Neural progenitor cell (in vitro differentiated cells): ENCODE measurements at places on chromosomes 7 and 10.

GRCh38 chr7:129225931-129226572 is 1.2 kb downstream of the AHCYL2 start:
- DNase-seq, result peak; percentile 39

GRCh38 chr10:91642831-91643692 is 10.2 kb upstream of the PPP1R3C start:
- DNase-seq, result no peak

- peak; percentile 43 for DNase-seq
These were observed 81.1 kb upstream of the PRKG1 start for GRCh38 chr10:50992972-50993766.

GRCh38 chr7:104901240-104901619 is 112.8 kb upstream of the KMT2E start:
- DNase-seq, result no peak

- no peak for DNase-seq
These were observed 38.3 kb upstream of the PDCD4 start for GRCh38 chr10:110833234-110833940.

- DNase-seq, result no peak
These were observed 11.7 kb downstream of the PRF1 start for GRCh38 chr10:70590655-70591416.

GRCh38 chr7:3937605-3938004 is 636.6 kb downstream of the SDK1 start:
- DNase-seq, result no peak

DNA sequence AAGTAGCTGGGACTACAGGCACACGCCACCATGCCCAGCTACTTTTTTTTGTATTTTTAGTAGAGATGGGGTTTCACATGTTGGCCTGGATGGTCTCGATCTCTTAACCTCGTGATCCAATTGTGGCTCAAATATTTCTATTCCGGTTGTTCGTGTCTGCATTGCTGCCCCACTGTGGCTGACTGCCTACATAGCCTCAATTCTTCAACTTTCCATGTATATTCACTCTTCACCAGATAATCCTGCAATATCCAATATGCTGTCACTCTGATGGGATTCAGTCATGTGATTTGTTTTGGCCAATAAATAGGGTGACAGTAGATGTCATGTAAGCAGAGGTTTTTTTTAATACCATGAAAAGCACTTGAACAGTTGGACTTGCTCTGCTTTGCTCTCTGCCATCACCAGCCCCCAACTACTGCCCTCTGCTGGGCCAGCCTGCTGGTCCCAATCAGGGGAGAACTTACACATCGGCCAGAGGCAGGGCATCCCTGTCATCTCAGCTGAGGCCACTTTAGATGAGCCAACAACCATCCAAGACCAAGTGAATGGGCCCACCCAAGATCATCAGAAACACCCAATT is 56.7 kb downstream of the NSUN6 start:
- peak; percentile 36 for DNase-seq

DNA sequence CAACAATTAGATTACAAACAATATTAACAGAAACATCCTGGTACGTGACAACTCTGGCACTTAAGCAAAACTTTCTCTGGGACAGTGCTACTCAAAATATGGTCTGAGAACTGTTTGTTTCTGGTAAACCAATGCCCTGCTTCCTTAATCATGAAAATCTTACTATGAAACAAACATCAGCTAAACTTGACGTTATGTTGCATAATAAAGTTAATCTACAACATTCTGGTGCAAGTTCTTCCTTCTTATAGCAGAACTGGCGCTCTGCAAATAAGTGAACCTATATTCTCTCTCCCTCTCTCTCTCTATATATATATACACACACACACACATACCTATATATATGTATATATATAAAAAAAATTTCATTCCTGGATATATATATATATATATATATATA is 7.8 kb downstream of the C7orf33 start:
- DNase-seq, result no peak

DNA sequence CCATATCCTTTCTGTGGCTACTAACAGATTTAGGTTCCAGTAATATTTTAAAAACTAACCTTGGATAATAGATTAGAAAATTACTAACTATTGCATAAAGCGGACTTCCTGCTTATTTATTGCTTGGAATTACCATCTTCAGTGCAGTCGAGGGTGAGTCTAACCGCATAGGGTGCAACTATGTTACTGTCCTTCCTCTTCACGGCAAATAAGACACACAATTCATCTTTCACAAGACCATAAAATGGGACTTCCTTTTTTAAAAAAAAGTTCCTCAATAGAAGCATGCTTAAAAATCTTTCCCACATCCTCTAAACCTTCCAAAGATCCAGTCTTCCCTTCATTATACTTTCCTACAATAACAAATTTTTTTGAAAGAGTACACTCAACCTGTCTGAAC is 2.1 kb downstream of the SLC25A40 start:
- DNase-seq, result no peak

DNA sequence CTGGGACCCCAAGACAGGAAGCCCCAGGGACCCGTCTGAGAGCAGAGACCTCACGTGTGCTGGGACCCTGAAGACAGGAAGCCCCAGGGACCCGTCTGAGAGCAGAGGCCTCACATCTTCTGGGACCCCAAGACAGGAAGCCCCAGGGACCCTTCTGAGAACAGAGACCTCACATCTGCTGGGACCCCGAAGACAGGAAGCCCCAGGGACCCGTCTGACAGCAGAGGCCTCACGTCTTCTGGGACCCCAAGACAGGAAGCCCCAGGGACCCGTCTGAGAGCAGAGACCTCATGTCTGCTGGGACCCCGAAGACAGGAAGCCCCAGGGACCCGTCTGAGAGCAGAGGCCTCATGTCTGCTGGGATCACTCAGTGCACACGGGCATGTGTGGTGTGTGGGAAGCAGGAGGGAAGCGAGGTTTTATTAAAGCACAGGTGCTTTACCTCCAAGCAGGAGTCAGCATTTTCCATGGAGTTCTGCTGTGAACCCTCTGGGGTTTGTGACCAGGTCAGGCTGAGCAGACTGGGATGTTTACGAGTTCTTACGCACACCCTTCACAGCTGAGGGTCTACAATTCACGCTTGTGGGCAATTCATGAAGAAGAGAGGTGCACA is 590.6 kb downstream of the DNAJB6 start:
- DNase-seq, result no peak

- no peak for DNase-seq
These were observed 105.9 kb downstream of the GPR26 start for GRCh38 chr10:123771877-123772644.

DNA sequence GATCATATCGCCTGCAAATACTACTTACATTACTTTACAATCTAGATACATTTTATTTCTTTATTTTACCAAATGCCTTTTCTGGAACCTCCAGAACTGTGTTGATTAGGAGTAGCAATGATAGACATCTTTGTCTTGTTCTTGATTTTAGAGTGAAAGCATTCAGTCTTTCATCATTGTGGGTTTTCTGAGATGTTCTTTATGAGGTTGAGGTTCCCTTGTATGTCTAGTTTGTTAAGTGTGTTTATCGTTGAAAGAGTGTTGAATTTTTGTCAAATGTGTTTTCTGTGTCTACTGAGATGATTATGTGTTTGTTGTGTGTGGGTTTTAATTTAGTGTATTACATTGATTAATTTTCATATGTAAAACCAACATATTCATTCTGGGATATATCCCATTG is 17.1 kb downstream of the SEPTIN7 start:
- no peak for DNase-seq

GRCh38 chr10:101061624-101062231 is at the start of gene KAZALD1:
KAZALD1 (plus strand) TSS chr10:101061989; CDS start chr10:101062593, 604 bp downstream.
- DNase-seq, result peak; percentile 86

GRCh38 chr10:69070951-69071350 is 17.0 kb upstream of the SRGN start:
- DNase-seq, result no peak

DNA sequence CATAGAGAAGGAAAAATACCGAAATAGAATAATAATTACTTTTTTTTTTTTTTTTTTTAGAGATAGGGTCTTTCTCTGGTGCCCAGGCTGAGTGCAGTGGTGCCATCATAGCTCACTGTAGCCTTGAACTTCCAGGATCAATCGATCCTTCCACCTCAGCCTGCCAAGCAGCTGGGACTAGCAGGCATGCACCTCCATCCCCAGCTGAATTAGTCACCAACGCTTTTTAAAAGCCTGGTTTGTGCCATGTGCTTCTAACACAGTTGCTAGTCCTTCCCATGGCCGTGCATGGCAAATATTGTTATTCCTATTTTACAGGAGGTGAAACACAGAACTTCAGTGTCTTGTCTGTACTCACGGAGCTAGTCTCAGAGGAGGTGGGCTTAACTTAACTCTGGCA is 23.2 kb downstream of the LYZL2 start:
- DNase-seq, result no peak

DNA sequence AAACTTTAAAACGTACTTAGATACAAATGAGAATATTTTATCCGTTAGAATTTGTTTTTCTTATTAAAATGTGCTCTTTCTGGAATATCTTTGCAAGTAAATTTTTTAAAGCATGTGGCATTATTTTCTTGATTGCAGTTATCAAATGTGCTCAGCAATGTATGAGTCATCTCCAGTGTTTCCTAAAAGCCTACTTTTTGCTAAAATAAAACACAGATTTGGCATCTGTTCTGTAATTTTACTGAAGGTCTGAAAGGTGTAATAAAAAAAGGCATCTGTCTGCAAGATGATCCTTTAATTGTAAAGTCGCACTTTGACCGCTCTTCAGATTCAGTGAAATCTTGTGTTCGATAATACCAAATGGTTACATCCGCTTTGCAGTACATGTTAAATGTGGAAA is 3.4 kb downstream of the GNAT3 start:
- no peak for DNase-seq

DNA sequence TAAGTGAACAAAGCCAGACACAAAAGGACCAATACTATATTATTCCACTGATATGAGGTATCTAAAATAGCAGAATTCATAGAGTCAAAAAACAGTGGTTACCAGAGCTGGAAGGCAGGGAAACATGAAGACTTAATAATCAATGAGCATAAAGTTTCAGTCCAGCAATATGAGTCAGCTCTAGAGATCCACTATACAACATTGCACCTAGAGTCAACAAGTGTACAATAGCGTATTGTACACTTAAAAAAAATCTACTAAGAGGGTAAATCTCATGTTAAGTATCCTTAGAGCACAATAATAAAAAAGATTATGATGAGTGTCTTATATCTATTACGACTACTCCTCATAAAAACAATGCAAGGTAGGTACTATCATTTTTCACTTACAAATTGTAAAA is 36.1 kb downstream of the C10orf90 start:
- DNase-seq, result no peak

- DNase-seq, result no peak
These were observed 158.2 kb downstream of the ADARB2 start for GRCh38 chr10:1579141-1579491.

DNA sequence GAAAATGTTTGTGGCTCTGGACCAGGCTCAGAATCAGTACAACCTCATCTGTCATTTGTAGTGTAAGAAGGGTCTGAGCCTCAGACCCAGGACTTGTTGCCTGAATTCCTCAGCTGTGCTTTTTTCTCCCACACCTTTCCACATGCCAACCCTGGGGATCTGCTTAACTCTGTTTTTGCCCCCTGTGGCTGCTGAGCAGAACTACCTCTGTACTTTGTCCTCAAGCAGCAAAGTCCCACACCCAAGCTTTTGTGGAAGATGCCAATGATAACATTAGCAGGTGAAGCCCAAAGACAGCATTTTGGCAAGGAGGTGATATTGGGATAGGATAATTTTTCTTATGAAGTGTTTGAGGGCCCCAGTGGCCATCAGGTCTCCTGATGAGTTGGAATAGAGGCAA is 5.8 kb upstream of the CYP2C18 start:
- DNase-seq, result peak; percentile 25

GRCh38 chr10:76583711-76584161 is 1053.9 kb downstream of the KCNMA1 start:
- peak; percentile 3 for DNase-seq

- DNase-seq, result peak; percentile 63
These were observed 15.2 kb downstream of the FAM20C start for GRCh38 chr7:207418-208129.

- DNase-seq, result no peak
These were observed 7.4 kb downstream of the POLR1F start for GRCh38 chr7:19701471-19701870.

DNA sequence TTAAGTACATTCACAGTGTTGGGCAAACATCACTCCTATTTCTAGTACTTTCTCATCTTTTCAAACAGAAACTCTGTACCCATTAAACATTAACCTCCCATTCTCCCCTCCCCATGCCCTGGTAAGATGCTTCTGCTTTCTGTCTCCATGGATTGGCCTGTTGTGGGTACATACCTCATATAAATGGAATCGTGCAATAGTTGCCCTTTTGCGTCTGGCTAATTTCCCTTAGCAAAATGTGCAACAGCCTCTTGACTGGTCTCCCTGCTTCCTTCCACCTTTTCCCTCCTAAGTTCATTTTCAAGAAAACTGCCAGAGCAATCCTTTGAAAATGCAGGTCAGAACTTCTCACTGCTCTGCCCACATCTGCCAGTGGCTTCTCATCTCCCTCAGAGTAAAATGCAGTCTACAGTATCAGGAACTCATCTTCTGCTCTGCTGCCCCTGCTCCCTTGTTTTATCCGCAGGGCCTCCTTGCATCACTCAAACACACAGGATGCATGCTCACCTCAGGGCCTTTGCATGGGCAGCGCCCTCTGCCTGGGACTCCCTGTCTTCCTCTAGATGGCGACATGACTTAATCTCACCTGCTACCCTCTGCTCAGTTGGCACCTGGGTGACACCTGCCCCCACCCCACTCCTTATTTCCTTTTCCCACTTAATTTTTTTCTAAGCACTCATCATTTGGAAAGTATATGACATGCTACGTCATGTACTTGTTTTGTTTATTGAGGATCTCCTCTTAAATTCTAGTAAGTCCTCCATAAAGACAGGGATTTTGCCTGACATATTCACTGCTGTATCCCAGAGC is 44.3 kb upstream of the ECHDC3 start:
- DNase-seq, result no peak

- DNase-seq, result no peak
These were observed 374.8 kb upstream of the KIAA1217 start for GRCh38 chr10:23834091-23834490.

- DNase-seq, result no peak
These were observed 20.0 kb downstream of the UNC5B start for GRCh38 chr10:71232089-71232998.

DNA sequence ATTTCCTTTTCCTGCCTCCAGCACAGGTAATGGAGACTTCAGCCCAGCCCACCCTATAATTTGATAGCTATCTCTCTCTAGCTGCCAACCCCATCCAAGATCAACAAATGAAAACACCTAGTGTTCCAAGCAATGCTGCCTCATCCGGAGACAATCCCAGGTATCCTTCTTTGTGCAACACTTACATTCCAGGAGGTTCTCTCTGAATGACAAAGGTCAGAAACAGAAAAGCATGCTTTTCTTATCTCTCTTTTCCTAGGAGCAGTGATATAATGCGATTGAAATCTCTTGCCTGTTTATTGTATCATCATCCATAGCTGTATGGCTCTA is 699.3 kb downstream of the INHBA start:
- DNase-seq, result no peak

- peak; percentile 39 for DNase-seq
These were observed 14.2 kb upstream of the DYNC1I1 start for GRCh38 chr7:95758187-95758586.
